AG04449 (cell line): ENCODE measurements at places on chromosomes 5 and 9.

DNA sequence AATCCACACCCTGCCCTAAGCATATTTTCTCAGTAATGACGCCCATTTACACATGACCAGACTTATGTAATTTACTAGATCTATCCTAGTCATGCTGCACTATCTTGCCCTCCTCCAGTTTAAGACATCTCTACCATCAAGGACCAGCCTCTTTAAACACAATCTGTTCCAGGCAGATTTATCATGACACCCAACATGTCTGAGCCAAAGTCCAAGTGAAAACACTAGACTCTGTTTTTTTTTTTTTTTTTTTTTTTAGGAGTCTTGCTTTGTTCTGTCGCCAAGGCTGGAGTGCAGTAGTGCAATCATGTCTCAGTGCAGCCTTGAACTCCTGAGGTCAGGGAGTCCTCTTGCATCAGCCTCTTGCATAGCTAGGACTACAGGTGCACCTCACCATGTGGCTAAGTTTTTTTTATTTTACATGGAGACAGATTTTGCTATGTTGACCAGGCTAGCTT, 354.6 kb downstream of the ARRDC3 start:
- no peak for DNase-seq

DNA sequence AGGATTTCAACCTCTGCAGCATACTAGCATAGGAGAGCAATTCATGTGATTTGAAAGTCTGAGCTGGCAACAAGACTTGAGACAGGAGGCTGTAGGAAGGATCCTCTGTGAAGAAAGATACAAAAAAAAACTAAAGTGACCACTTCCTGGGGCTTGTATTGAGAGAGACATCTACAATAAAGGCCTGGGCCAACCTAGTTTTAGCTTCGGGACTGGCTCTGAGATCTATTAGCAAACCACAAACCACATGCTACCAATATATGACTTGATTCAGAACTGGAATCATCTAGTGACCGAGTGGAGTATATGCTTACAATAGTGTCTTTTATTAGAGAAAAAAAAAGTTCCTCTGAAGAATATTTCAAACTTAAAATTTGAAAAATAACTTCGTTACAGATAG, 1448.9 kb upstream of the CDH6 start:
- no peak for DNase-seq

GRCh38 chr9:21674894-21675293, 127.5 kb upstream of the MTAP start:
- DNase-seq = no peak

DNA sequence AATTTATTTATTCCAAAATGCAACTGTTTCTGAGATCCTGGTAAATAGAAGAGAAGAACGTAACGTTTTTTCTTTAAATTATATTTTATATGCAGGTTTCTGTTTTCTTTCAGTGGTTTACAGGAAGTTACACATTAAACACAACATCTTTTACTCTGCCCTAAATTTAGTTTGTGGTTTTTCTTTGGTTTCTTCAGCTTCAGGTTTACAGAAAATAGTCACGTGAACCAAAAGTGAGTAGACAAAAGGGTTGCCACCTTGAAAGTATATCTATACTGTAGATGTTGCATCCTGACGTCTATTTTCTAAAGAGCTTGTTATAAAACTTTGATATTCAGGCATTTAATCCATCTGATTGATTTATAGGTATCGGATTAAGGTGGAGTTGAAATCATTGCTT, 1236.6 kb downstream of the MAT2B start:
- no peak for DNase-seq

DNA sequence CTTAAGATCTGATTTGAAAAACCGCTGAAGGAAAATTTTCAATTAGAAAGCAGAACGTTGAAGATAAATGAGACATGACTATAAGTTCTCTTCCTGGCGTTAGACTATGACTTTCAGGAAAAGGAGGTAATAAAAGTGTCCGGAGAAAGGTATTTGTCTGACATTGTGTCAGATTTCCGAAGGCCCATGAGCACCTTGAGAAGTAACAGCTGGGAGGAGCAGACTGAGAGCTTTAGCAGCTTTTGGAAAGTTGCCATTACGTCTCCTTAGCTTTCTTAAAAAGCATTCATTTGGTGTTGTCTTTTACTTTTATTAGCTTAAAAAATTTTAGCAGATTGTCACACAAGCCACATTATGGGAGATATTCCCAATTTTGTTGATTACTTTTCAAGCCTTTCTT, 363.5 kb downstream of the NDUFS4 start:
- DNase-seq = no peak

GRCh38 chr9:118670011-118670953, 699.0 kb downstream of the BRINP1 start:
- DNase-seq = no peak

- no peak for DNase-seq
These were observed 6.6 kb upstream of the PTGS1 start for GRCh38 chr9:122364117-122364782.

DNA sequence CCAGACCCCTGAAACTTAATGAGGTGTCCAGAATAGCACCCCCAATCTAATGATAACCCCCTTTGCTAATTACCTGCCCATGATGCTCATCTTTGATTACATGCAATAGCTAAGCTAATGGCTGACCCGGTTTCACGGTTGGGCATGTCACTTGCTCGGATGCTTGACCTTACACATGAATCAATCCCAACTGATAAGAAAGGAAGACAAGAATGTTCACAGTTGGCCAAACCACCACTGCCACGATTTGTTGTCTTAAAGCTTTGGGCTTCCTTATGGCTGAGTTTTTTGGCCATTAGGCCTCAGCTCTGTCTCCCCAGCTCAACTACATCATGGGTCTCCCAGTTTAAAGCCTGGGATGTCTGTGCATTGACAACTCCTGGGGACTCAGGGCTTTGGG, 53.1 kb upstream of the TGFBR1 start:
- DNase-seq = no peak

GRCh38 chr9:134704498-134704897, 62.9 kb downstream of the COL5A1 start:
- no peak for DNase-seq

DNA sequence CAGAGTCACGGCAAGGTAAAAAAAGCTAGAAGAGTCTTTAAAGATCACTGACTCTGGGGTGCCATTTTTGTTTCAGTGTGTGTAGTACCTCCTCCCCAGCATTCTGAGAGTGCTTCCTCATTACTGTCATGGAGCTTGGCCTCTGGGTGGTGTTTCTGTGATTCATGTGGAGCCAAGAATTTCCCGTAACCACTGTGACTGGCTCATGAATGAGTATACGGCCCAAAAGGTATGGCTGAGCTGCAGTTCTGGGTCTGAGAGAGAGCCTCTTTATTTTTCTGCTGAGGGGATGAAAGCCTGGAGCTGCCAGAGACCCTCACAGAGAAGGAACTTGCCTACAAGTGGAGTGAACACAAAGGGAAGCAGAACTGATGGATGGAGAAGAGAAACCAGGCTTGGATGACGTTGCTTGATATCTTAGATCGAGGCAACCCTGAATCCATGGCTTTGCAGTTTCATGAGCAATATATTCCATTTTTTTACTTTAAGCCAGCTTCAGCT, 85.6 kb downstream of the PTTG1 start:
- peak; percentile 4 for DNase-seq

DNA sequence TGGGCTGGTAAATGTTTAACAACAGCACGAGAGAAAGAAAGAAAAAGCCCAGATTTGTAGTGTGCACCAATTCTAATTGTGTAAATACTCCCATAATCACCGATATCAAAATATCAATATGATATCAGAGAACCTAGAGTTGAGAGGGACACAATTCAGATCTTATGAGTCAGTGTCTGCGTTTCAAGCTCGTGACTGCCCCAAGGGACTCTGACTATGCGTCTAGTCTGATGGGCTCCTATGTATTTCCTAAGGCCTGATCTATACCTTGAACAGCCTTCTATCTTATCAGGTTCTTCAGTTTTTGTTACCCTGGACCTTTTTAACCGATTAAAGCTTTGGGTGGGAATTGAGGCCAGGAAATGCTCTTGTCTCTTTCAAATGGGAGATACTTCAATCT, 243.0 kb upstream of the SLC24A2 start:
- no peak for DNase-seq

DNA sequence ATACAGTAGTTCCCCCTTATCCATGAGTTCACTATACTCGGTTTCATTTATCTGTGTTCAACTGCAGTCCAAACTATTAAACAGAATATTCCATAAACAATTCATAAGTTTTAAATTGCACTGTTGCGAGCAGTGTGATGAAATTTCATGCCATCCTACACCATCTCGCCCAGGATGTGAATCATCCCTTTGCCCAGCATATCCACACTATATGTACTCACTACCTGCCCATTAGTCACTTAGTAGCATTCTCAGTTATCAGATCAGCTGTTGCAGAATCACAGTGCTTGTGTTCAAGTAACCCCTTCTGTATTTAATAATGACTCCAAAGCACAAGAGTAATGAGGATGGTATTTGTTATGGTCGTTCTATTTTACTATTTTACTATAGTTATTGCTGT, 51.5 kb downstream of the SHOC1 start:
- DNase-seq = peak; percentile 55

- DNase-seq = no peak
These were observed 18.6 kb upstream of the CARD19 start for GRCh38 chr9:93077367-93077766.

DNA sequence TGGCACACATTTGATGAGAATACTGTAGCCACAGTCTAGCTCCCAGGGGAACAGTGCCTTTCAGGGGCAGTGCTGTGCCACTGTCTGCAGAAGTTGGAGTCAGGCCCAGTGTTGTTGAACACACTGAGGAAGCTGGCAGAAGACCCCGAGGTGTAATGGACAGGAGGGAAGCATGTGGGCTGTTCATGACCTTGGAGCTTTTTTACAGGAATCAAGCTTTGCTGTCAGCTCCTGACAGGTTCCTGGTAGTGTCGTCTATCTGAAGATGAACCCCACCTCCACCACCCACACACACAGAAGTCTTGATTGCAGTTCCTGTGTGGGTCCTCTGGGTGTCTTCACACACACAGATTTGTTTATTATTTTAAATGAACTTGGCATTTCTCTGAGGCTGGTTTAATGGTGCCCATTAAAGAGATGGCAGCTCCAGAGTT, 40.3 kb upstream of the TNFAIP8 start:
- DNase-seq = no peak

GRCh38 chr5:79847561-79847960, 143.5 kb downstream of the MTX3 start:
- DNase-seq = no peak

DNA sequence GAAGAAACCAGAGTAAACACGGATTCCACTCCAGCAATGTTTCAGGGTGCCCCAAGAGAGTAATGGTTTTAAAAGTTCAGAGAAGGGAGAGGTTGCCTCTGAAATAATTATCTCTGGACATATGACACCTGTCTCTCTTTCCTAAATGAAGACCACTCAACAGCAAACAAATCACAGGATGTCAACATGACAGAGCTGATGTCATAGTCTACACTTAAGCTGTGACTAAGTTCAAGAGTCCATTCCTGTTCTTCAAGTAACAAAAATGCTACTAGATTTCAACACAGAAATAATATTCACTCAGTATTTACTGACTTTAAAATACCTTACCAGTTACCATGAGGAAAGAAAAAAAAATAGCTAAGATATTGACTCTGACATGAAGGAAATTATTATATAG, 44.7 kb upstream of the SLC30A5 start:
- no peak for DNase-seq

DNA sequence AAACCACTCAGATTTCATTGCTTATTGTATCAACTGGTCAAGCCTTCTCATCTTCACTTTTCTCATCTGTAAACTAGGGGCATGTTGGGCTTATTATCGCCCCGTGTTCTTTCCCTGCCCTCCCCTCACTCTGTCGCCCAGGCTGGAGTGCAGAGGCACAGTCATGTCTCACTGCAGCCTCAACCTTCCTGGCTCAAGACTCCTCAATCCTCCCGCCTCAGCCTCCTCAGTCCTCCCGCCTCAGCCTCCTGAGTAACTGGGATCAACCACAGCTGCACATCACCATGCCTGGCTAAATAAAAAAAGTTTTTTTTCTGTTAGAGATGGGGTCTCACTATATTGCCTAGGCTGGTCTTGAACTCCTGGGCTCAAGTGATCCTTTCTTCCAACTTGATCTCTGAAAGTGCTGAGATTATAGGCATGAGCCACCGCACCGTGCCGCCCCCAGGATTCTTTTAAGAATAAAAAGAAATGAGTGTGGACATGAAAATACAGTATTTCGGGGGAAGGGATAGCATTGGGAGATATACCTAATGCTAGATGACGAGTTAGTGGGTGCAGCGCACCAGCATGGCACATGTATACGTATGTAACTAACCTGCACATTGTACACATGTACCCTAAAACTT, 2.0 kb downstream of the MAML1 start:
- no peak for DNase-seq

GRCh38 chr9:80077059-80077458, 505.3 kb downstream of the TLE4 start:
- DNase-seq = no peak

- no peak for DNase-seq
These were observed 185.9 kb downstream of the GRIA1 start for GRCh38 chr5:153676406-153676805.

GRCh38 chr5:44532981-44533380, 143.8 kb upstream of the FGF10 start:
- no peak for DNase-seq

GRCh38 chr5:179313849-179314521, 31.3 kb downstream of the ADAMTS2 start:
- DNase-seq = peak; percentile 63

- no peak for DNase-seq
These were observed 109.5 kb upstream of the MAN2A1 start for GRCh38 chr5:109580225-109580624.

GRCh38 chr9:125457357-125457756, 195.7 kb downstream of the GAPVD1 start:
- no peak for DNase-seq

GRCh38 chr9:125810161-125810560, 63.0 kb downstream of the PBX3 start:
- DNase-seq = no peak

DNA sequence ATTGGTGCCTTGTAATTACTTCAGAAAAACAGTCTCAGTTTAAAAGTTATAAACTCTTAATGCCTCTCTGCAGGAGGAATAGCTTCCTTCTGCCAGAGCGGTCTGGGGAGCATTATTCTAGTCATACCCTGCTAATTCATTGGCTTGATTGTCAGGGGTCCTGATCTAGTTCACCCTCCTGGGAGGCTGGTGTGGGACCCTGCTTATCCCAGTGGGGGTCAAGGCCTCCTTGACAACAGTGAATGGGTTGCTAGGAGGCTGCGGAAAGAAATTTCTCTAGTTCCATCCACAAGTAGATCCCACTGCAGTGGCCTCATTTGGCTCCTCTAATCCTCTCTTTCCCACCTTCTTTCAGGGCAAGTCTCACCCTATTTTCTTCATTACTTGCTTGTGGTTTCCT, 105.7 kb downstream of the TMC1 start:
- DNase-seq = no peak

GRCh38 chr5:127101935-127102334, 28.6 kb upstream of the C5orf63 start:
- no peak for DNase-seq

- DNase-seq = no peak
These were observed 144.2 kb downstream of the PDZD2 start for GRCh38 chr5:31783086-31783645.

GRCh38 chr5:176747670-176748072, 62.7 kb upstream of the UNC5A start:
- DNase-seq = no peak

GRCh38 chr5:128002425-128002824, 81.1 kb upstream of the SLC12A2 start:
- DNase-seq = no peak
